HT1080 (cell line): ENCODE measurements at places on chromosomes 2 and 18. TPM values are rescaled to one million over a fixed set of nuclear protein-coding genes. Genes with fewer than 3 reads are reported as not detected.

DNA sequence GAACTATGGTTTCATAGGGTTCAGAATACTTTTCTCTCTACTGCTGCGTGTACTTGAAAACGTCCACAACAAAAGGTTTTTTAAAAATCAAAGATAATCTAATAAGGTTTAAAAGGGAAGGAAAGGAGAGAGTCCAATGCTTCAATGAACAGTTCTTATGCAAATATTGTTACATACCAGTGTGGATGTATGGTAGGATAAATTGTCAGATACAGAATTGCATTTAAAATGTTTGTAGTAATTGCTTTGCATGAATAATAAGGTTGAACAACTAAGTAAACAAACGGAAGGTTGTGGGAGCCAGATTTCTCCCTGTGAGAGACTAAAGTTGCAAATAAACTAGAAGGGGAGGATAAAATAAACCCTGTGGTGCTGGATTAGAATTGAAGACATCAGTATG, 53.8 kb upstream of the RBBP8 start:
- DNase-seq: no peak

DNA sequence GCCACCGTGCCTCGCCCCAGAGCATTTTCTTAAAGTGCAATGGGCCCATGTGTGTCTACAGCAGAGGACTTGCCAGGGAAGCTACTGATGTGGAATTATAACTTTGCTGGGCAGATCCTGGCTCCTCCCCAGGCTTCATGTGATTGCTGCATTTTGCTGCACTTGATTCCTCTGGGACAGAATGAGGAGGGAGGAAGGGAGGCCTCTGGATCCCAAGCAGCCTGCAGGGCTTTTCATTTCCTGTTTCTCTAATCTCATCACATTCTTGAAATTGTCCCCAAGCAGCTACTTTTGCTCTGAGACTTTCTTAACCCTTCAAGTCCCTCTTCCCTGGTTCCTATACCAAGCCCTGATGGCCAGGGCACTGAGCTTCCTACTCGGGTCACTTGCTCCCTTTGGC, 134.4 kb upstream of the SEC11C start:
- DNase-seq: peak; percentile 58

DNA sequence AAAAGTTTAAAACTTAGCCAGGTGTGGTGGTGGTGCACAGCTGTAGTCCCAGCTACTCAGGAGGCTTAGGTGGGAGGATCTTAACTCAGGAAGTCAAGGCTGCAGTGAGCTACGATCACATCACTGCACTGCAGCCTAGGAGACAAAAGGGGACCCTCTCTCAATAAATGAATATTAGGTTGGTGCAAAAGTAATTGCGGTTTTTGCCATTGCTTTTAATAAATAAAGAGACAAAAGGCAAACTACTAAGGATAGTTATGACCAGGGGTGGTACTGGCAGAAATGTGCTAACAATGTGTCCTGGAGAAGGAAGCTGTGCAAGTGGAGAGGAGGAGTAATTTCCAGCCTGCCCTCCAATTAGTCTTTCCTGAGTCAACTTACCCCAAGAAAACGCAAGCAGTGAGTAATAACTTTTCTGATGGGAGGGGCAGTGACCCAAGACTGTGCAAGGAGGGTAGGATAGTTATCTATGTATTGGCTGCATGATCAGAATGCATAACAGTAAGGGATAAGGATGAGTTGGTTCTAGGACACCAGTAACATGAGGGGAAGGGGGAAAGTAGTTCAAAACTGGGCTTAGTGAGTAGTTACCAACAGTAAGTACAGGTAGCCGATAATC, 1.5 kb downstream of the EXOC6B start:
- DNase-seq: peak; percentile 73

DNA sequence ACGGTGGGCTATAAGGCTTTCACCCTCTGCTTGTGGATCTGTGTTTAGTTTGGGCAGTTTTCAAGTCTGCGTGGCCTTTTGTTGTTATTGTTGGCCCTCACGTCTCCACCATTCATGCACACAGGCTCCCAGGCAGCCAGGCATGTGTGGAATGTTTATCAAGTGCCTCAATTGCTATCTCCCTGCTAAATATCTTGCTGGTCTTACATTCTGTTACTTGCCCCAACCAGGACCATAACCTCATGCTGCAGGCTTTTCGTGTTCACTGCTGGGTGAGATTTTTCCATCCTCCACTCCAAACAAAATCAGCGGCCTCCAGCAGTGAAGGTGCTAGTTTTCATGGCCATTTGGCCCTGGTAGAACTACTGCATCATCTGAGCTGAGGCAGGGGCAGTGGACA, 63.0 kb upstream of the DSC1 start:
- peak; percentile 50 for DNase-seq

DNA sequence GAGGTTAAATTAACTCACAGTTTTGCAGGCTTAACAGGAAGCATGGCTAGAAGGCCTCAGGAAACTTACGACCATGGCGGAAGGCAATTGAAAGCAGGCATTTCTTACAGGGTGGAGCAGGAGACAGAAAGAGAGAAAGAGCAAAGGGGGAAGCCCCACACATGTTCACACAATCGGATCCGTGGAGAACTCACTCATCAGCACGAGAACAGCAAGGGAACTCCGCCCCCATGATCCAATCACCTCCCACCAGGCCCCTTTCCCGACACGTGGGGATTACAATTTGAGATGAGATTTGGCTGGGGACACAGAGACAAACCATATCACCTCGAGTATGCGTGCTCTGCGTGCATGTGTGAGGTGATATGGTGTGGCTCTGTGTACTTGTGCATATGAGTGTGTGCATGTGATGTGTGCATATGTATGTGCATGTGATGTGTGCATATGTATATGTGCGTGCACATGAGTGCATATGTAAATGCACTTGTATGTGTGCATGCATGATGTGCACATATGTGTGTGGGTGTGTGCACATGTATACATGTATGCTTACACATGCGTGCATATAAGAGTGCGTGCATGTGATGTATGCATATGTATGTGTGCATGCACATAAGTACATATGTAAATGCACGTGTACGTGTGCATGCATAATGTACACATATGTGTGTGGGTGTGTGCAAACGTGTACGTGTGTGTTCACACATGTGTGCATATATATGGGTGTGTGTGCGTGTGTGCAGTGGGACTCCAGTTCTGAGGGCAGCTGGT, 108.7 kb upstream of the HDAC4 start:
- no peak for DNase-seq

DNA sequence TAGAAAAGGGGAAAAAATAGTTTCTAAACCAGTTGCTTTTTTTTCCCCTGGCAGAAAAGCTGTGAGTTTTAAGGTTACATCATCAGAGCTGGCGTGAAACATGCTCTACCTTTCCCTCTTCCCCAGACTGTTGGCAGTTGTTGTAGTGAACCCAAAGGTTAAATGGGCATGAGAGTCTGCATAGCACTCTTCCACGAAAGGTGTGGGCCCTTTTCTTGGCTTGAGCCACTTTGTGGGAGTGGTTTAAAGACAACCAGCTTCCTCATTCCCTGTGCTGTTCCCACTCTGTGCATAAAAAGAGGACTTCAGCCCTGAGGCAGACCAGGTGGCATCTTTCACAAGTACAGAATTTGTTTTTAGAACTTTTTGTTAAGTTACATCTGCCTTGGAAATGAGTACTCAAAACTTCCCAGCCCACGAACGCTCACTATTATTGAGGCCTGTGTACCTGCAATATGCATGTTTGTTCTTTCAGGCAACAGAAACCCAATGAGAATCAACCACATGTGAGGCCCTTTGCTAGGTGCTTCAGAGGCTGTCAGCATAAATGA, 243.8 kb downstream of the BABAM2 start:
- DNase-seq: no peak

DNA sequence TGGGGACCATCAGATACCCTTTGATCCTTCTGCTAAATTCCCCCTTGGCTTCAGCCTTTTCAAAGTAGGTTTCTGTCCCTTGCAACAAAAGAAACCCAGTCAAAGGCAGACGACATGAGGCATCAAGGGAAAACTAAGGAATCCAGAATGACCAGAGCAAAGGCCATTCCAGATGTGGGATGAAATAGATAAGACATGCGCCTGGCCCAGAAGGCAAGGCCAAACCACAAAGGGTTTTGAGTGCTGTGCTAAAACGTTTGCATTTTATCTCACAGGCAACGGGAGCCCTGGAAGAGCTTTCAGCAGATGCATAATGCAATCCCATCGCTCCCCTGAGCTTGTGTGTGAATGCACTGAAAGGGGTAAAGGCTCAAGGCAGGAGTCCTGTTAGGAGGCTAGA, 17.7 kb downstream of the CXCR1 start:
- DNase-seq: no peak

- DNase-seq: no peak
Observed at GRCh38 chr2:37391711-37392110, 47.3 kb downstream of the QPCT start.

GRCh38 chr2:62216616-62217015, 20.7 kb downstream of the B3GNT2 start:
- DNase-seq: peak; percentile 28

GRCh38 chr18:26544451-26544850, 3.9 kb downstream of the KCTD1 start:
- no peak for DNase-seq

The DDX18 gene
- total RNA-seq: 99.1 and 140 TPM in 2 replicates
